ENCODE measurements at places on chromosomes 5 and 9.

DNA sequence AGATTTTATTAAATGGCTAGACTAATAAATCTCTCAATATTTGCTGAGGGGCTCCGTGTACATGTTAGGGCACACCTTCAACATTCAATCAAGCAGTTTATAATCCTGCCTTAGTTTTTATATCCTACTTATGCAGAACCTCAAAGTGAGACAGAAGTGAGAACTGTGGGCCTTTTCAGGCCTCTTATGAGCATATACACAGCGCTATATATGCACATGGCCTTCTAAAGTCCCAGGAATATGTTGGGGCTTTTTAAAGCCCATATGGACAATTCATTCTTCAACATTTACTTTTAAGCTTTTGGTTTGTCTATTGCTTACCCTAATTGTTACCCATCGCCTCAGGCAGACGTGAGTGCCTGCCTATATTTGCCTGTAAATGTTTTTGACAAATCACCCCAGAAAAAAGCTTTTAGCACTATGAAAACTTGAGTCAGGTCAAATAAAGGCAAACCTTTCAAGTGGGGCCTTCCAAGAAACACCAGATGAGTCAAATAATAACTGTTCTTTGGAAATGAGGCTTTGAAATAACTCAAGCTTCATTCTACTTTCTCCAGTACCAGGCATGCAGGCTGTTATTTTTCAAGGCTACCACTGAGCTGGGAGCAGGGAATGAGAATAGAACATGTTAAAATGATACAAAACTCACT is 58.2 kb downstream of the ESM1 start:
- DNase-seq, result no peak

DNA sequence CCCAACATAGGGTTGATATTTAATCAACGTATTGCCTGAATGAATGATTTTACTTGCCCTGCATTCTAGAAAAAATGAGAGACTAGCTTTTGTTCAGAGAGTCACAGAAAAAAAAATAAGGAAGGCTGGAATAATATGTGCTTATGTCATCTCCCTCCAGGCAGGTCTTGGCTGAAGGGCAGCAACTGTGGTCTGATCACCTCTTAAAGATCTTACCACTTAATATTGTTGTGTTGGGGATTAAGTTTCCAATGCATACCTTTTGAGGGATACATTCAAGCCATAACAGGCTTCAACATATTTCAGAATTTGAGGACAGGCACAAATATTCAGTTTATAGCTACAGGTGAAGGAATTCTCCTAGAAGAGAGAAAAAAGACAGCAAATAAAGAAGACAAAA is 157.3 kb upstream of the S1PR3 start:
- no peak for DNase-seq

DNA sequence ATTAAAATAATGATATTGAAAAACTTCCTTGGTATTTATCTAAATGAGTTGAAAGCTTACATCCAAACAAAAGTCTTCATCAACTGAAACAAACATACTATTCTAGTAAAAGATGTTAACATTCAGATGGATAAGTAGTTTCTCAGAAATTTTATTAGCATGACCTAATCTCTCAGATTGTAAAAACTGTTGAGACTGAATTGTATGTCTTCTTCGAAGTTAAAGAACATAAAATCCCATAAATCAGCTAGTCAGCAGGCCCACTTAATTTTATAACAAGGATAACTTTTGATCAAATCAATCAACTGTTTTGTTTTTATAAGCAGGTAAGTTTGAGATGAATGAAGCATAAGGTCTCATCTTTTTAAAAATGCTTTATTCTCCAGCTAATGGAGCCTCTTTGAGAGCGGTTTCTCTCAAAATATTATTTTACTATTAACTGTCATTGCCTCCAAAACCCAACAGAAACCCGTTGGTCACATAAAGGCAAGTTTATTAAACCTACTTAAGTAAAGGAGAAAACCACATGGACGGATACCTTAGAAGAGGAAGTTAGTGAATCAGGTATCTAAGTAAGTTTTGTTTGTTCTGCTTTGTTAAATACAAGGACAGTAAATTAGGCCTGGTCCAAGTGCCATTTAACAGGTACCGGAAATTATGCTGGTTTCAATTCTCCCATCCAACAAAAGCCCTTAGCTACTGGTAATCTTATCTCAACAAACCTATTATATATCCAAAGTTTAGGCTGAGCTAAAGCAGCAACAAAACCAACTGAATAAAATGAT is 457.0 kb downstream of the PDE4D start:
- no peak for DNase-seq

DNA sequence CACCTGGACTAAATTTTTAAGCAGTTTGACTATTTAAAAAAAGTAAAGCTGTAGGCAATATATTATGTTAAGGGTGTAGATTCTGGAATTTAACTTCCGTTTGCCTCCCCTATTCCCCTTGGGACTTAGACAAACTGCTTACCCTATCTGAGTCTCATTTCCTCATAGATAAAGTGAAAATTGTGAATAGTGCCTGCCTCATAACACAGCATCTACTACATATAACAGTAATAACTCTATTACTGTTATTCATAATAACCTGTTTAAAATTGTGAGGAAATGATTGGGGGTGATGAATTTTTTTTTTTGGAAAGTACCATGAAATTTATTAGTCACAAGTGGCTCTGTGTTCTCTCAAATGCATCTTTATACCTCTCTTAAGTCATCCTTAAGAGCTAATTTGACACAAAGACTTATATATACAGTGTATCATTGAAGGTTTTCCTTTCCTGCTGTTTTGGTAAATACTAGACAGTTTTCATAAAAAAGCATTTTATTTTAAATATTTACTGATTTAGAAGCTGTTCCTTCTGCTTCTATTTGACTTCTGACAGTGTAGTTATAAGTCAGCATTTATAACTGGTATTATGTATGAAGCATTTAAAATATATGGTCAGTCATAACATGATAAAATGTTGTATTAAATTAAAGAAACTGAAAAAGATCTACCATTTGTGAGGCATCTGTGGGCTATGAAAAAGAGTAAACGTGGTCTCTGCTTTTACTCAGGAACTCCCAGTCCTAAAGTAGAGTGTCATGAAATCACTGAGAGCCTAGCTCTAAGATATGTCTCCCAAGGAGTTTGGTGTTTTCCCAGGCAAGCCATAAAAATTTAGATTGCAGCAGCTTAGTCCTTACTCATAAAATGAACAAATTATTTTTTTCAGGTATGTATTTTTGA is 46.4 kb downstream of the MCCC2 start:
- no peak for DNase-seq

Measured in stimulated activated CD4-positive, alpha-beta T cell treated with anti-CD3 and anti-CD28 coated beads, Interleukin-1b, Interleukin-23, amount 100 ng/mL, for 1 hour (primary cell).